ENCODE measurements at places on chromosomes 4 and X.

- DNase-seq: no peak
Measured at GRCh38 chr4:14054391-14054790, 426.9 kb upstream of the BOD1L1 start.

- DNase-seq: no peak
Measured at GRCh38 chr4:84091266-84091665, 407.8 kb downstream of the NKX6-1 start.

- no peak for DNase-seq
Measured at GRCh38 chrX:84064814-84065213, 123.2 kb downstream of the RPS6KA6 start.

- no peak for DNase-seq
Measured at GRCh38 chr4:76607846-76608245, 172.8 kb downstream of the SHROOM3 start.

DNA sequence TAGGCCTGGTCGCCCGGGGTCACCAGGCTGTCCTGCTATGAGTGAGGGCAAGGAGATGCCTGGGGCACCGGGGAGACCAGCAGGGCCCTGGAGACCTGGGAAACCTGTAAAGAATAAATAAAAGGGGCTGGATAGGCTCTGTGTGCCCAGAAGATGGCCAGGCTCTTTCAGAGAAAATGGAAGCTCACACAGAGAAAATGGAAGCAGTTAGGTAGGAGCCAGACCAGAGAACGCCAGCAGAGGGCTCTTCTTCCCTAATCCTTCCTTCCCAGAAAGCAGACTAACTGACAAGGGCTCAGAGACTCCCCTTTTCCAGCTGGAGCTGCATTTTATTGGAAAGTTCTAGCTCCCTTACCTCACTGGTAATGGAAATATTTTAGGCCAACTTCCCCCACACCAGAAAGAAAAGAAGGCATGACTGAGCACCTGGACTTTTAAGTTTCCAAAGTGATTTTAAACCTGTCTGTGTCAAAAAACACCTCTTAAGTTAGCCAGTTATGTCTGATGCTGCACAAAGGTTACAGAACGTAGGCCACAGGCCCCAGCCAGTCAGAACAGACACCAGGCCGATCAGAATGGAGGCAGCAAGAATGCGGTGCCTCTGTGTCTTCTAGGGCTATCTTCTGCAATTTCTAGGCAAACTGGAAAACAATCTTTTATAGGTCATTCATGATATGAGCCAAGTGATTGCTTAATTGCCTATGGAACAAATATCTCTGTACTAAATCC is 74.0 kb downstream of the ATG4A start:
- DNase-seq: no peak

GRCh38 chrX:67613366-67613765 is 69.5 kb downstream of the AR start:
- DNase-seq: no peak

DNA sequence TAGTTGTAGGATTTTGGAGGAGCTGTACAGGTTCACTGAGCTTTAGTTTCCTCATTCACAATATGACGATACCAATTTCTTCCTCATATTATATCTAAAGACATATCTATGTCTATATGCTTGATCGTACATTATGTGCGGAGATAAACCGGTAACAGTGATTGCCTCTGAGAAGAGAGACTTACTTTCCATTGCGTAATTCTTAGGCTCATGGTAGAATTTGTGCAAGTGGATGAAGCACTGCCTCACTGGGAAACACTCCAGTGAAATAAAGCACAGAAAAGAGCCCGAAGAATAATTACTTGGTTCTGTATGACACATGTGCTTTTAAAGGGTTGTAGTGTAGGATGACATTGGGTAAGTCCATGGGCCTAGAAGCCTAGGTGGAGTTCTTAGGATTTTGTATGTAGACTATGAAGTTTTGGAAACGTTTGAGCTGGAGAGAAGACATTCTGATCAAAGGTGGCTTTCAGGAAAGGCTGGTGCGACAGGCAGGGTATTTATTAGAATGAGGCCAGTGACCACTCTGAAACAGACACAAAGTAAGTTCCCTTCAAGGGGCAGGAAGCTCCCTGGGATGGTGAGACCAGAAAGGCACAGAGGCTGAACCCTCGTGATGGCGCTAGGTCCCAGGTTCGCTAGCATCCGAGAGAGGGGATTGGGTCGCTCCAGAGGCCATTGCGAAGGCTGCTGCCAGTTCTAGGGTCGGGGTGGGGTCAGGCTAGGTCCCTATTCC is 649 bp upstream of the VBP1 start:
- DNase-seq: no peak

- no peak for DNase-seq
Measured at GRCh38 chrX:150856785-150857184, 41.7 kb downstream of the CD99L2 start.

DNA sequence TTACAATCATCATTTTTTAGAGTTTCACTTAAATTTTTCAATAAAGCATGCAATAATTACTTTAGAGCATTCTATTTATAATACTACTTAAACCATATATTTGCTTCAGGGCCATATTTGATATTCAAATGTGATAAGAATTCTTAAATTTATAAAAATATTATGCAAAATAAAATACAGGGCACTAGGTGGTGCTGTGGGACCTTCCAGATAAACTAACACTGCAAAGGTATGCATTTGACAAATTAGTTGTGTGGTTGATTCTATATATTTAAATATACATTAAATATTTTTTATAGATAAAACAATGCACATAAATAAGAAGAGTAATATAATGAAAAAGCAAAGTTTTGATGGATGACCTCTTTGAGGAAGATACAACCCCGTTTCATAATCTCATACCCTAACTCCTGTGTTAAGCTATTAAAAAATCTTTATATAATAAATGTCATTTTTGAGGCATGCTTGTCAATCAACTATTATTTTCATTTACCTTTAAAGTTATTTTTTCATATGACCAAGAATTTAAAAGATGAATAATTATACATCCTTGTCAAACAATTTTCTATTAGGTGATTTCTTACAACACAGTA is 128.4 kb downstream of the REELD1 start:
- no peak for DNase-seq

DNA sequence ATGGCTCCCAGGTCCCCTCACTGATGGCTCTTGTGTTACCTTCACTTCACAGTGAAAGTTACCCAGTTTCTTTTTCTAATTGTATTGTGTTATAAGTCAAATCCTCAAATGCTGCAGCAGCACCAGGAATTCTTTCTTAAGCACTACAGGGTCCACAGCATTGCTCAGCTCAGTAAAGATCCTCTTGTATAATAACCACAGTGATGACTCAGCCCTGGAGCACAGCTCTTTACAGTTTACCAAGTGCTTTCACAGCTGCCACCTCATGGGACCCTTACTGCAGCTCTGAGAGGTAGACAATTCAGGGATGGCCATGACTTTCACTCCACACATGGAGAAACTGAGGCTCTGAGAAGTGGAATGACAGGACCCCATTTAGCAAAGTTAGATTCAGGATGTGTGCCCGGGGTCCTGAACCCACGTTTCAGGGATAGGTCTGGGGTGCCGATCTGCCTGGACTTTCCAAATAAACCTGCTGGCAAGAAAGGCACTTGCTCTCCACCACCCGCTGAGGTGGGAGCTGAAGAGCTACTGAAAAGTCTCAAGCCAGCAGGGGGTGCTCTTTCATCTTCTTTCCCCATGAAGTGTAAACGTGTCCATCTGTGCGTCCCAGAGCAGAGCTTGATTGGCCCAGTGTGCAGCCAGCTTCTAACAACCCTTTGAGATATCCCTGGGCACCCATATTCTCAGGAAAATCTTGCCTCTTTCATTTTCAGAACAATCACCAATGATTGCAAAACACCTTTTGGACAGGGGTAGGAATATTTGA is 35.7 kb upstream of the GABRQ start:
- DNase-seq: no peak

DNA sequence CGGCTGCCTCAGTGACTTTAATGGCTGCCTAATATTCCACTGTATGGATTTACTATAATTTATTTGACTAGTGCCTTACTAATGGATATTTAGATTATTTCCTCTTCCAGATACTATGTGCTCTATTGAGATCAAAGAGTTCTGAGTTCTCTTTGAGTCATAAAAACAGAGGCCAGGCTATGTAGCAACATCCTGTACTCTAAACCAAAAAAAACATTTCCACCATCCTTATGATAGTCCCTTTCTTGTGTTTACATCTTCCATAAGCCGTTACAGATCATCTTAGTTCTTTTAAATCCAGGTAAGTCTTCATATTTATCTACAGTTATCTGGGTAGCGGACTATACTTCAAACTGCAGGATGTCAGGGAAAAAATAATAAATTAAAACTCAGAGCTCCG is 56.6 kb upstream of the TMEM184C start:
- no peak for DNase-seq
